ENCODE measurements at places on chromosomes 12 and 14.
A peak's percentile ranks its signal among the peaks of the same experiment; 100 is the strongest.

DNA sequence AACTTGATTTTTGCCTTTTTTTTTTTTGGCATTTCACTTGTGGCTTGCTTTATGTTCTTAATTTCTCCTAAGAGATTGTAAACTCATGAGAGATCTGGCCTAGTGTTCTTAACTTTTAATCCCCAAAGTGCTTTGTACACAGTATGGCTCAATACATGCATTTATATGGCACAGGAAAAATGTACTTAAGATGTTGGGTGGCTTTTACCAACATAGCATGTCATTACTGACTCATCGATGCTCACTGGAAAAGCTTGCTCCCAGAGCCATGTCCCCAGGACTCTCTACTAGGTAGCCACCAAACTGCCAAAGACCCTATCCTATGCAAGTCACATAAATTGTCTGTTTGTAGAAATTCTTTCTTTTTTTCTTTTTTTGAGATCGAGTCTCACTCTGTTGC, 13.1 kb upstream of the SMCO3 start:
- DNase-seq = no peak

- DNase-seq = no peak
Observed at GRCh38 chr14:21350539-21350938, 33.3 kb downstream of the SUPT16H start.

DNA sequence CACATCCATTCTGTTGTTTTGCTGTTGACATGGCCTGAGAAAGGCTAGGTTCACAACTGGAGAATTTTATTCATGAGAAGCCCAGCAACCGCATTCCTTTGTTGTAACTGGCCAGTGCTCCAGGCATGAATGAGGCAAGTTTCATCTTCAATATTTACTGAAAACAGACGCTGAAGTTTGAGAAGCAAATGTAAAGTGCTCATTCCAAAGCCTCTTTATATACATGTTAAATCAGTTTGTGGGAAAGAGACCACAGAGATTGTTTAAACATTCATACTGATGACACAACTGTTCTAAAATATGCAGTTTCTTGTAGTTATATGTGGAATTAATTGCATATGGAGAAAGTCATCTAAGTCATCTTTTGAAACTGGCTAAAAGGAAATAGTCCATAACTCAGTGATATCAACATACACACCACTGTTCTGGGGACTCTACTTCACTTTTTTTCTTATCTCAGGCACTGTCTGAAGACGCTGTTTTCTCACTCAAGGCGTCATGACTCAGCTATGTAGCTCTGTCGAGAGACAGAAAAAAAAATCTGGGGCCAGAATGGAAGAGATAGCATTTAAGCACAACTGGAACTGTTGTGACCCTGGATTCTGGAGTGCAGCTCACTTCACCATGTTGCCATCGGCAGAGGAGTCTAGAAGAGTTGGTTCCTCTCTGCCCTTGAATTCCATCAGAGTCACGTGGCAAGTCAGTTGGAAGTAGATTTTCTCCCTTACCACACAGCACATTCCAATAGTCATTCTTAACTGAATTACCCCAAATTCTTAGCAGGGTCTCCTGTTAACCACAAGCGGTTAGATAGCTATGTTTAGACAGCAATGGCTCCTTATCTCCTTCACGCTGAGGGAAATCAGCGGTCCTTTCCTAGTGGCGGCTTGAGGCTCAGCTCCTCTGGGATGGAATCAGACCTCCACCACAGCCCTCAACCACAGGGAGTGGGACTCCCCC, 258.4 kb upstream of the HMGA2 start:
- DNase-seq = no peak

DNA sequence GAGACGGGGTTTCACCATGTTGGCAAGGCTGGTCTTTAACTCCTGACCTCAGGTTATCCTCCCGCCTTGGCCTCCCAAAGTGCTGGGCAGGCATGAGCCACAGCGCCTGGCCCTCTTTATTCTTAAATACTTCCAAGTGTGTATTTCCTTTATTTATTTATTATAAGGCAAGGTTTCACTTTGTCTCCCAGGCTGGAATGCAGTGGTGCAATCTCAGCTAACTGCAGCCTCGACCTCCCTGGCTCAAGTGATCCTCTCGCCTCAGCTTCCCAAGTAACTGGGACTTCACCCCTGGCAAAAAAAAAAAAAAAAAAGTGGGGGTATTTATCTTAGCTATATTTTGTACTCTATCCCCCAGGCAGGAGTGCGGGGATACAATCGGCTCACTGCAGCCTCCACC, 6.8 kb downstream of the FAM216A start:
- no peak for DNase-seq

- DNase-seq = peak; percentile 68
Observed at GRCh38 chr12:96194971-96195844, 1.0 kb downstream of the ELK3 start.

- no peak for DNase-seq
Observed at GRCh38 chr12:58310809-58311622, 369.6 kb downstream of the ATP23 start.

DNA sequence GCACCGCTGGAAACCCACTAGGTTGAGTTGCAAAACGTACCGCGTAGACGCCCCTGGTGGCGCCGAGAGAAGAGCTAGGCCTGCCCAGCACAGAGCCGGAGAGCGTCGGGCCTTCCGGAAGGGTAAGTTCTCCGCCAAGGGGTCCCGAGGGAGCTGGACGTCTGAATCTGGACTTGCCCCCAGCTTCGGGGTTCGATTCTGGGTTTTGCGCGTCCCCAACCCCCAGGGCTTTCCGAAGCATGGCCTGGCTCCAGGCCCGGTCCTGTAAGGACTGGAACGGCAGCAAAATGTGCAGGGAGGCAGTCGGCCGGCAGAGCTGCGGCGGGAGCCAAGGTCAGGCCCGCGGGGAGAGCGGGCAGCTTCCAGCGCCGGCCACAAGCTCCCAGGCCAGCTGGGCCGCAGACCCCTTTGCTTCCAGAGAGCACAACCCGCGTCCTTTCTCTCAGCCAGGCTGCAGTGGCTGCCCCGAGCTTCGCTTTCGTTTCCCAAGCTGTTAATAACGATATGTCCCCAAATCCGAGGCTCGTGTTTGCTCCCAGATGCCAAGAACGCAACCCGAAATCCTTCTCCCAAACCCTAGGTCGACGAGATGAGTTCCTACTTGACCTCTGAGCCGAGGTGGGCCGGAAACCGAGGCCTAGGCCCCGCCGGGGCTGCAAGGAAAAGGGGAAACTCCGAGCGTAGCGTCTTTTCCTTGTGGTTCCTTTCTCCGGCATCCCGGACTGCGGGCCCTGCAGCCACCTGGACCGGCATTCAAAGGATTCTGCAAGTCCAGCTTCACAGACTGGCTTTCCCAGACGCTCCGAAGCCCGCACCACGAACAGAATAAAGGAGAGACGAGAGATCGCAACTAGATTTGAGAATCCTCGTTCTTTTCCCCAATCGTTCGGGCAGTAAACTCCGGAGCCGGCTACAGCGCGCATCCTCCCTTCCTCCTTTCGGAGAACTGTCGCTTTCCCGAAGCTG, 3.2 kb upstream of the TBX5 start:
- DNase-seq = no peak

DNA sequence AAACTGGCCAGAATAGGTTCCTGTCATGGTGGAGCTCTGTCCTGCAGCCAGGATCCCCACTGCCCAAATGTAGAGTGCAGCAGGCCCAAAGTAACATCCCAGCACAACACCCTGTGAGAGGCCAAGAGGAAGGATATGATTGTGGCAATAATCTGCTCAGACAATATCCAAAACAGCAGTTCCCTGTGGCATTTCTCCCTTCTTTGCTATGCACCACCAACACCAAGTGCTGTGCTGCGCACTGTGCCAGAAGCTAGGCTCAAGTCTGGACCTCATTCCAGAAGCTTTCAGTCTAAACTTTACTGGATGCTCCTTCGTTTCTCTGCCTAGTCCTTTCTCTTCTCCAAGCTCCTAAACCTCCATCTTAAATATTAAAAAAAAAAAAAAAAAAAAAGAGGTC, 33.4 kb downstream of the SLC11A2 start:
- DNase-seq = no peak

- no peak for DNase-seq
Observed at GRCh38 chr12:7100239-7100638, 8.0 kb upstream of the C1R start.

DNA sequence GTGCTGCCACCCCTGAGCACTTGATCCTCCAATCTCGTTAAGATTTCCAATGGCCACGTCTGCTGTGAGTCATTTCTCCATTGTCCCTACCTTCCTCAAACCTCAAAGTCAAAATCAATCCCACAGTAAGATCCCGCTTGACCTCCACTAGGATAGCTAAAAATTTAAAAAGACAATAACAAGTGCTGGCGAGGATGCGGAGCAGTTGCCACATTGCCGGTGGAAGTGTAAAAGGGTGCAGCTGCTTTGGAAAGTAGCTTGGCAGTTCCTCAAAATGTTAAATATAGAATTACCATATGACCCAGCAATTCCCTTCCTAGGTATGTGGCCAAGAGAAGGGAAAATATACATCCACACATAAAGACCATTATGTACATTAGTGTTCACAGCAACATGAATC, 9.5 kb upstream of the BCL7A start:
- no peak for DNase-seq

GRCh38 chr14:105173145-105173544, 4.6 kb upstream of the JAG2 start:
- no peak for DNase-seq

- DNase-seq = no peak
Observed at GRCh38 chr14:65745396-65746190, 333.1 kb downstream of the FUT8 start.

DNA sequence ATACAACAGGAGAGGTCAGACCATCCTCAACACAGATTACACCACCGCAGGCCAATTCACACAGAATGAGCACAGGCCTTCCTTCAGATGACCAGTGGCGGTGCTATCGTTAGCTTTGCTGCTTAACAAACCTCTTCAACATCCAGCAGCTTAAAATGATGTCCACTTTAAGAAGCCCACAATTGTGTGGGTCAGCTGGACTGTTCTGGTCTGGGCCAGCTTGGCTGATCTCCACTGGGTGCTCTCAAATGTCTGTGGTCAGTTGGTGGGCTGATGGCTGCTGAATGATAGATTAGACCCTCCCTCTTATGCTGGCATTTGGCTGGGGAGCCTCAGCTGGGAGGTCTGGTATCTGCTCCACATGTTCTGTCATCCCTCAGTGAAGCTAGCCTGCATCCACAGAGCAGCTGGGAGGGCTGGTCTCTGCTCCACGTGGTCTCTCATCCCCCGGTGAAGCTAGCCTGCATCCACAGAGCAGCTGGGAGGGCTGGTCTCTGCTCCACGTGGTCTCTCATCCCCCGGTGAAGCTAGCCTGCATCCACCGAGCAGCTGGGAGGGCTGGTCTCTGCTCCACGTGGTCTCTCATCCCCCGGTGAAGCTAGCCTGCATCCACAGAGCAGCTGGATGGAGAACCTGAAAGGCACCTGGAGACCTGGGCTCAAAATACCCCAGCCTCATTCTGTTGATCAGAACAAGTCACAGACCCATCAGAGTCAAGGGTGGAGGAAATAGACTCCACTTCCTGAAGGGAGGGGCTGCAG, 203.6 kb upstream of the DIO3 start:
- DNase-seq = no peak

GRCh38 chr14:105974902-105975301, 448.5 kb downstream of the TMEM121 start:
- peak; percentile 72 for DNase-seq

GRCh38 chr14:99752486-99753121, 40.6 kb upstream of the EML1 start:
- DNase-seq = no peak

- no peak for DNase-seq
Observed at GRCh38 chr14:82911930-82912329, 1378.3 kb upstream of the SEL1L start.

- DNase-seq = no peak
Observed at GRCh38 chr12:72774023-72774422, 501.9 kb downstream of the TRHDE start.

DNA sequence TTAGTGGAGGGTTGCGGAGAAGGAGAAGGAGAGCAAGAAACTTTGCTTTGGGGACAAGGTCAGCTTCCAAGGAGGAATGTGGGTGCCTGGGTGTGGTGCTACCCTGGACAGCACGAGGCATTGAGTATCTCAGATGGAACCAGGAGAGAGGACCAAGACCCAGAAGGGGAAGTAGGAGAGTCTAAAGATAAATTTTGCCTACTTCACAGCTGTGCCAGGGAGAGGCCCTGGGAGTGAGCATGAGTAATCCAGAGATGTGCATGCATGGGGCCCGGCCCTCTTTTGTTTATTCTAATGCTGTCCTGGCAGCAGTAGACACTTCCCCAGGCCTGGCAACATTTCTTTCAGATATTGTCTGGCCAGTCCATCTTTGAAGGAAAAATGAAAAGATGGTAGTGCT, 49.5 kb upstream of the GNPNAT1 start:
- no peak for DNase-seq

- DNase-seq = peak; percentile 11
Observed at GRCh38 chr12:118371321-118372282, 1.1 kb downstream of the TAOK3 start.

GRCh38 chr14:94659901-94660300, 47.7 kb downstream of the SERPINA3 start:
- DNase-seq = no peak

DNA sequence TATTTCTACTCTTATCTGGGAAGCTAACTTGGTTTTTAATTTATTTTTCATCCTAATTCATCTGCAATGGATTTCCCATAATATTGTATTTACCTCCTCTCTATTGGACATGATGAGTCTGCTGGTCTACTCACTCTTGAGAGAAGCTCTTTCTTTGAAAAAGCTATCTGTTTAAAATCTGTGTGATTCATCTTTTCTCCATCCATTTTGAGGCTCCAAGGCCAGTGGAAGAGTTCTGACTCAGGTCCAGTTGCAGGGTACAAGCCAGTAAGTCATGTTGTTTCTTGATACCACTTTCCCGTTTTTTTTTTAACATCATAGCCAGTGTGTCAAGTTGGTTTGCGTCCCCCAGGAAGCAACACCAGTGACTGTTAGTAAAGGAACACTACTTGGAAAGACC, 160.3 kb upstream of the BMP4 start:
- no peak for DNase-seq

- no peak for DNase-seq
Observed at GRCh38 chr12:42683933-42684801, 94.6 kb upstream of the PRICKLE1 start.

GRCh38 chr12:68368327-68368726, 36.2 kb upstream of the MDM1 start:
- no peak for DNase-seq

DNA sequence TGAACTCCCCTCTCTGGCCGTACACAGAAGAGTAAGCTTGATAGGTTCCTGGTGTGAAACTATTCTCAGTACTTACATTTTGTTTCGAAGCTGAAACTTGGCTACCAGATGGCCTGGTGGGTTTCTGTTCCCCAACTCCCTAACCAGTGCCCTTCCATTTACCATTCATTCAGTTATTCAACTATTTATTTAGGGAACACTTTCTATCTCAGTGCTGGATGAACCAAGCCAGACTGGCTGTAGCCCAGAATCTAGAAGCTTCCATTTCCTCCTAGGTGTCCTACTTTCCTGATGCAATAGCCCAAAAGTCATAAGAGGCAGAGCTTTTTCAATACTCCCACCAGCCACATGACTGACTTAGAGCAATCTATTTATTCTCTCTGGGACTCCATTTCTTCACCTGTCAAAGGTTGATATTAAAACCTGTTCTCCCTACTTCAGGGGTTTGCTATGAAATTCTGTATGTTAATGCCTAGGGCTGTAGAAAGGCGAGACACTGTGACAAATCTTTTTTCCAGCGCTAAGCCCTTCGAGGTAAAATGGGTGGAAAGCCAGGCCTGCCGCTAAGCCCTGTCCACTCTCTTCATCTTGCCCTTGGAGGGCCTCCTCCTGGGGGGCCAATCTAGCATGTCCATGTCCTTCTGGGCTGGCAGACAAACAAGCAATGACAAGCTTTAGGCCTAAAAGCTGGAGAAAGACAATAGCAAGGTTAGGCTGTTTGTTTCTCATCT, 8.1 kb upstream of the IRF2BPL start:
- DNase-seq = no peak

- no peak for DNase-seq
Observed at GRCh38 chr14:38553586-38553985, 297.7 kb upstream of the CLEC14A start.

- DNase-seq = no peak
Observed at GRCh38 chr12:293199-293598, 30.6 kb upstream of the SLC6A13 start.
